ENCODE measurements at places on chromosomes 4 and X.
A peak's percentile ranks its signal among the peaks of the same experiment; 100 is the strongest.

GRCh38 chrX:31464306-31464915, 392.6 kb upstream of the FTHL17 start:
- no peak for DNase-seq

DNA sequence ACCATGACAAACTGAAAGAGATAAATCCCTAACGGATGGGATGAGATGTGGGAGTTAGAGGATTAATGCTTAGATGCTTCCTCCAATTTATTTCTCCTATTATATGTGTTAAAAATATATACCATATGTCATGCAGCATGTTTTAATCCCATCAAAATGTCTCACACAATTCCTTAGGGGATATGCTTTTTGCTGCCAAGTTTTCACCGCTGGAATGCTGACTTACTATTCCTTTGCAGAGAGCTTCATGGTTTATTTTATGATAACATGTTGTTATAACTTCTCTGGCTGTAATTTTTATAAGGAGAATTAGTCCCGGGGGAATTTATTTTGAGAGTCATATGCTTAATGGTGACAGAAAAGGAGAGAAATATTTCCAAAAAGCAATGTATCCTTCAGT, 670.3 kb downstream of the IL1RAPL1 start:
- peak; percentile 55 for DNase-seq

GRCh38 chrX:20066968-20067708, 49.6 kb downstream of the MAP7D2 start:
- no peak for DNase-seq

GRCh38 chrX:45748369-45748774, 547.7 kb upstream of the DIPK2B start:
- DNase-seq: no peak

GRCh38 chrX:118702741-118703140, 24.7 kb upstream of the IL13RA1 start:
- DNase-seq: no peak

GRCh38 chrX:7086384-7086783, 61.1 kb upstream of the STS start:
- no peak for DNase-seq

DNA sequence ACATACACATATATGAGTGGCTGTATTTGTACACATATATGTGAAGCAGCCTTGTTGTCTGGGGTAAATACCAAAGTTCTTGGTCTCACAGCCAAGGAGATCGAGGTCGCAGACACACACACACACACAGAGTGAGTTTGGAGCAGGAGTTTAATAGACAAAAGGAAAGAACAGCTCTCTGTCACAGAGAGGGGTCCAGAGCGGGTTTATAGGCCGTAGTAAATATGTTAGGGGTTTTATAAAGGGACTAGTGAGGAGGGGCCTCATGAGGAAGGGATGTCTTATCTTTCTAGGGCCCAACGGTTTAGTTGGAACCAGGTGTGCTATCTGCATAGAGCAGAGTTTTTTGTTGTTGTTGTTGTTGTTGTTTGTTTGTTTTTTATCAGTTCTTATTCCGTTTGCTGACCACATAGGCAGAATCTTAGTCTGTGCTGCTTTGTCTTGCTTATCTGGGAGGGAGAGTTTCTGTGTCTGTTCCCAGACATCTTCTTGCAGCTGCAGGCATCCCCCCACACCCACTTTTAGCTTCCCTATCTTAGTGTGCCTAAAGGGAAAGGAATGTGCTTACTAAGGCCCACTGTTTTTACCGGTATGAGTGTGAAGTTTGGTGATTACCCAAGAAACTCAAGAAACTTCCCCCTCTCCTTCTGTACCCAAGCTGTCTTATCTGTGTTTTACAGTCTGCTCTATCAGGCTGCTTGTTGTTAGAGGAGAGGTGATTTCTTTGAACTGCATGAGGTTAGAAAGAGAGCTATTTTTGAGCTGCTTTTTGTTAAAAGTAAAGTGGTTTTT, 91.9 kb downstream of the TENT5D start:
- DNase-seq: no peak

- DNase-seq: no peak
These were observed 84.8 kb downstream of the PDE5A start for GRCh38 chr4:119543779-119544178.

DNA sequence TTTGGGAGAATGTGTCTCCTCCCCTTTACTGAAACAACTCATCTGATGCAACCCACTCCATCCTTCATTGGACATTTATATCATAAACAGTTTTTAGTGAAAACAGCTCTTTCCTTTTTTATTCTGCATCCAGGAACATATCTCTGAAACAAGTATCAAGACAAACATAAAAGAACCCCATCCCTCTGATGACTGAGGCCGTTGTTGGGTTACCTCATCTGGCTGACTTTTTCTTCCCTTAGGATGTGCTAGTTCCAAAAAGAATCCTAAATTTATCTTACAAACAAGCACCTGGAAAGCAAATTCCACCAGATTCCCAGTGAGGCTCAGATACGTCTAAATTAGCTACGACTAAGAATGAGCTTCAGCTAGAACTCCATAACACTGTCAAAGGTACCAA, 483.7 kb upstream of the INTU start:
- no peak for DNase-seq

- DNase-seq: no peak
These were observed 65.7 kb downstream of the ZFYVE28 start for GRCh38 chr4:2352729-2353221.

DNA sequence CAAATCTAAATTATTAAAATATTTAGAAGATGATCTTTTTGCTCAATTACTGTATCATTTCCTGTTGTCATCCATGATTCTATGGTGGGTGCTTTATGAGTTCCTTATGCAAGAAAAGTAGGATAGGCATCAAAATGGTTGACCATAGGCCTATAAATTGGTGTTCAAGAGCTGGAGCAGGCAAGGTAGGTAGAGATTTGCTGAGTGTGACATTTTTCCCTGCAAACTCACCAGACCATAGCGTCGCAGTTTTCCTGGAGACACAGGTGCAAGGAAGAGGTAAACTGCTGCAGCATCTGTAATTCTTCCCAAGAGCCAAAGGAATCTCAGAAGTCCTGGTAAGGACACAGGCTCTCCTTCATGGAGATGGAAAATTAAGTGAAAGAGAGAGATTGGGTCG, 33.7 kb upstream of the DCLK2 start:
- DNase-seq: no peak

DNA sequence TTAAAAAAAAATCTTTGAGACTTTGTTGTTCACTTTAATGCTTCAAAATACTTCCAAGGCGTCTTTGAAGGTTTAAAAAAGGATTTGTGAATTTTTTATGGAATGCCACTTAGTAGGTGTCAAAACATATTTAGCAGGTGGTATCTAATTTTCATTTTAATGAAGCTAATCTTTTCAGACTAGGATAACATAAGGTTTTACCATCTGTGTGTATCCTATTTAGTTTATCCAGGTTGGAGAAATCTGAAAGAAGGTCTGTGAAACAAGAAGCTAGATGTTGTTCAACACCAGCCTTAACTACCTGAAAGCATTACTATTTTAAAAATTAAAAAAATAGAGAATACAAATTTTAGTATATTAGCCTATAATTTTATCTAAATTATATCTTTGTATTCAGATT, 193.4 kb downstream of the GRID2 start:
- no peak for DNase-seq

GRCh38 chr4:181504924-181505323, 738.3 kb upstream of the TENM3 start:
- no peak for DNase-seq

DNA sequence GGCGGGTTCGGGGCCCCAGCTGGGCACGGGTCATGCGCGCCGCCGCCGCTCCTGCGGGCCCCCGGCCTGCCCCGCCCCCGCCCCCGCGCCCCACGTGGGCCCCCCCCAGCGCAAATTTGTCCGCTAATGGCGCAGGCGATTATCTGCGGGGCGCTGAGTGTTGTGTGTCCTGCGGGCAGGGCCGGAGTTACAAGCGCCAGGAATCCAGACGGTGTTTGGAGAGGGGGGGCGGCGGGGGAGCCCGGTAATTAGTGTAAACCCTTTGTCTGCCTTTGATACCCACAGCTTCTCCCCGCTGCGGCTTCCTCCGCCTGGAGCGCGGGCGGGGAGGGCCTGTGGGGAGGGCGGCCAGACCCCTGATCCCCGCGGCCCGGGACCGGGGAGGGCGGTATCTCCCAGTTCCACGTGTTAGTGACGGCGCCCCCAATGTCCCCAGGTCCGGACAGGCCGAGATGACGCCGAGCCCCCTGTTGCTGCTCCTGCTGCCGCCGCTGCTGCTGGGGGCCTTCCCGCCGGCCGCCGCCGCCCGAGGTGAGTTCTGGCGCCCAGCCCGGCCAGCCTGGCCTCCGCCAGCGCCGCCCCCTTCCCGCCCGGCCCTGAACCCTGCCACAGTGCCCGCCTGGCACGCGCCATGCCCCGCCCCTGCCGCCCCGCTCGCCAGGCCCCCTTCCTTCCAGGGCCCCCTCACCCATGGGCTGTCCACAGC, 761 bp downstream of the FGFRL1 start:
- no peak for DNase-seq

GRCh38 chrX:45852884-45853283, 652.2 kb upstream of the DIPK2B start:
- no peak for DNase-seq

- DNase-seq: no peak
These were observed 18.8 kb upstream of the C4orf36 start for GRCh38 chr4:86910820-86911684.

DNA sequence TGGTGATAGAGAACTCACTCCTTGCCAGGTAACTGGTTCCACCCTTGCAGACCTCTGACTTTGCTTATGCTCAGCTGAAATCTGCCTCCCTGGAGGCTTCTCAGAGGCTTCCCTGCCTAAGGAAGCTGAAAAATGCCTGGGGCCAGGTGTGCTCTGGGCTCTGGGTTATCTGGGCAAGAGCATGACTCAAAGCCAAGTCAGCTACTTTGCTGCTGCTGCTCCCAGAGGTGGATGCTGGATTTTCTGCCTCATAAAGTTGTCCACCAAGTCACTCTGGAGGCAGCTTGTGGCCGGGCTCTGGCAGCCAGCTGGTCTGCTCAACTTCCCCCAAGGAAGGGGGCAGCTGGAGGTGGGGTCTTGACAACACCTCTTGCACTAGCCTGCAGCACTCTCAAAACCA, 132.7 kb downstream of the PJA1 start:
- DNase-seq: no peak

- DNase-seq: no peak
These were observed 75.9 kb downstream of the C4orf51 start for GRCh38 chr4:145755802-145756201.

DNA sequence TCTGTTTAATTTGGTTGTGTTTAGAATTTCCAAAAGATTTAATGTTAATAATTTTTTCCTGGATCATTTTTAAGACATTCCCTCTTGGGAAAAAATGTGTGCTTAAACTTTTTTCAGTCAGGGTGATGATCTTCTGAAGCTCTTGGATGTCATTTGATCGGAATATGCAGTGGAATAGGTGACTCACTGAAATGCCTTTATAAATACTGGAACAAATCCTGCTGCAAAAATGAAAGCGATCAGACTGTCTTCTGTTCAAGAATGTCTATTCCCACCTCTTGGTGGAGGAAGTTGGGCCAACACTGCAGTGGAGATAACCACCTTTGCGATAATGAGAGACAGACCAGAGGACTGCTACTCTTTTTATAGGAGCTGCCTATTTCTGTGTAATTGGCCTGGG, 46.7 kb downstream of the LARP1B start:
- DNase-seq: no peak

- DNase-seq: peak; percentile 99
These were observed 4.1 kb downstream of the ENPEP start for GRCh38 chr4:110480031-110480549.

DNA sequence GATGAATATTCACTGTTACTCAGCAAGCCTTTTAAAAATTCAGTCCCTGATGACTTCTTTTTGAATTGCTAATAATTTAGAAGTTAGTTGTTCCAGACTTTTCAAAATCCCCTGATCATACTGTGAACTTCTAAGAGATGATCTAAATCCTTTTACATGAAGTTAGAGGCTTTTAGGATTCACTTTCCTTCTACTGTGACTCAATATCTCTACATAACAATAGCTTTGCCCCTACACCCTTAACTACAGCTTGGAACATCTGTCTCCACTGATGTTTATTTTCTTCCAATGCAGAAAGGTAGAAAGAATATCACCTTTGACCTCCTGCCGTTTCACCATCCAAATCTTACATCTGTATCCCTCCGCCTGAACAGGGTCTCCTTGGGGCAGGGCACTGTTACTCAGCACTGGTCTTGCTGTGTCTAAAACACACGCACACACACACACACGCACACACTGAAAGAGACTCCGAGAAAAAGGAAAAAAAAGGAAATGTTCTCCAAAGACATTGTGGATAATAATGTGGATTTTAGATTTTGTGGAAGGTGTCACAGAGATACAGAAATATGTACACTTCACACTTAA, 111.6 kb upstream of the GPRIN3 start:
- DNase-seq: no peak

GRCh38 chr4:154559494-154560418, 3.1 kb upstream of the FGB start:
- peak; percentile 16 for DNase-seq

- DNase-seq: no peak
These were observed 65.4 kb downstream of the HTRA3 start for GRCh38 chr4:8334786-8335460.

DNA sequence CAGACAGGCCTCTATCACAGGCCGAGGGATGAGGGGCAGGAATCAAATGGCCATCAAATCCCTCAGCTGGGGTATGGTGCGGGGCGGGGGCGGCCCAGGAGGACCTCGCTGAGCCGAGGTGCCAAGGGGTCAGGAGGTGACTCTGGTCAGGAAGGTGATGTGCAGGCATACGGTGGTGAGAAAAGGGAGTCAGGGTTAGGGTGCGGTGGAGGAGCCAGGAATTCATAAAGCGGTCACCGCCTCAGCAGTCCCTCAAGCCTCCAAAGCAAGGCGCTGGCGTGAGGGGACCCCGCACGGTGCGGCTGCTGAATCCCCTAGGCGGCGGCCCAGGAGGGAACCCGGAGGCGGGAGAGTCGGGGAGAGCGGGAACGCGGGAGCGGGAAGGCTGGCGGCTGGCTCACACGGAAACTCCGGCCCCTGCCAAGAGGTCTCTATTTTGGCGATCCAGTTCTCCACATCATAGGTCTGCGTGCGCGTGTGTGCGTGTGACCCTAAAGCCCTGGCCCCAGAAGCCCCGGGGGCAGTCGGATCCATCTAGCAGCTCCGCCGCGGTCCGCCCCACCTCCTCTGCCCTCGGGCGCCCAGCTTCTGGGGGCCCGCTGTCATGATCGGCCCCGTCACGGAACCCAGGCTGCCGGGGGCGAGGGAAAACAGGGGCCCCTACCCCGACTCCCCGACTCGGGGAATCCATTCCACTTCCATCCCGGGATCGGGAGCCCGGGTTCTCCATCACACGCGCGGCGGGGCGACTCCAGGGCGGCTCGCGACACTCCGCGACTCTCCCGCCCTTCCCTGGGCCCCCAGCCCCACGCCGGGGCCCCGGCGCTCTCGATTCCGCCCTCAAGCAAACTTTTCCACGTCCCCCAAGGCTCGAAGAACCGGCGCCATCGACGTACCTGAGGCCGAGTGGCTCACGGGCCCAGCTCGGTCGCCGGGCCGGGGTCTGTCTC, 593 bp downstream of the ELF4 start:
- no peak for DNase-seq

DNA sequence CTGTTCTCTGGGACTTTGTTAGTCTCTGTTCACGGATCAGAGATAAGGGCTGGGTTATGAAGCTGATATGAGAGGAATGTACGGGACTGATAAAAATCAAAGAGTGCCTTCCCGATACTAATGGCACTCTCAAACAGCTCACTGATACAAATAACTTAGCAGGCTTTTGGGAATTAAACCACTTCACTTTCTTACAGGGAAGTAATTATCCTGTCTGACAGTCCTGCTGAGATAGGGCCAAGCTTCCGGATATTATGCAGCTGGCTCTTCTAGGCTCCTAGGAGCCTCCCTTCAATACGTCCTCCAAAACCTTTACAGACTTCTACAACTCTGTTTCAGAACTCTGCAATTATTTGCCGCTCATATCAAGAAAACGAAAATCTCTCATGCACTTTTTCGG, 418.0 kb downstream of the NLGN4X start:
- no peak for DNase-seq

GRCh38 chrX:100687546-100687945, 43.5 kb downstream of the SRPX2 start:
- DNase-seq: no peak
